ENCODE measurements at places on chromosomes 2 and 18.

DNA sequence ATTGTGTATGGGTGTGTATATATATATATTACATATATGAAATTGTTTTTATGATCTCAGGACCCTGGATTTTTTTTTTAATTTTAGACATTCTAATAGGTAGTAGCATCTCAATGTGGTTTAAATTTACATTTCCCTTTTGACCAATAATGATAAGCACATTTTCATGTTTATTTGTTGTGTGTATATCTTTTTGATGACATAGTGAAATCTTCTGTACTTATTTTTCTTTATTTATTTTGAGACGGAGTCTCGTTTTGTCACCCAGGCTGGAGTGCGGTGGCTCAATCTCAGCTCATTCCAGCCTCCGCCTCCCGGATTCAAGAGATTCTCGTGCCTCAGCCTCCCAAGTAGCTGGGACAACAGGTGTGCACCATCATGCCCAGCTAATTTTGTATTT, 35.1 kb upstream of the CYBRD1 start:
- DNase-seq, result no peak

GRCh38 chr2:27053776-27054175, 2.3 kb downstream of the AGBL5 start:
- DNase-seq, result no peak

DNA sequence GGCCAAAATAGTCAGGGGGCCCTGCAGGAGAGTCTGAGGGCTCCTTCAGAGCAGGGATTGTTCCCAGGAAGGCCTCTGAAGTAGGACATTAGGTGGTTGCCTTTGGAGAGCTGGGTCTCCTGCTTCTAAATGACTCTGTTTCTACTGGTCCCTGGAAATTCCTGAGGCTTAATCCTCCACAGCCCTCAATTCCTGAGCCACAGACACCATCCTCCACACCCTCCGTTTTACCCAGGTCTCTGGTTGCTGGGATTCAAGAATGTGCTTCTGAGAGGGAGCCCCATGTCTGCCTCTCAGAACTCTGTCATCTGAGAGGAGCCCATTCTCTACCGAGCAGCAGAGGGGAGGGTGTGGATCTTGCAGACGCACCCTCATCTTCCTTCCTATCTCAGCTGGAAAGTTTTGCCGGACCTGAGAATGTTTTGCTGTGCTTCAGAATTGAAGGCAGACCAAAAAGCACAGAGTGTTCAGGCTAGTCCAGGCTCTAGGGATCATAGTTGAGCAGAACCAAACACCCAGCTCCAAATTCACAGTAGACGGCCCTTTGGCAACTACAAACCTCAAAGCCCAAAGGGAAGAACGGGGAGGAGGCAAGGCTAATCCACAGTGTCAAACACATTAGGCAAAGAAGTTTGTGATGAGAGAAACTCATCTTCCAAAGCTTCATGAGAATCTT, 8.1 kb downstream of the VIT start:
- no peak for DNase-seq

GRCh38 chr2:38516122-38516521, 86.6 kb downstream of the HNRNPLL start:
- no peak for DNase-seq

GRCh38 chr2:66433945-66434678, 813 bp upstream of the MEIS1 start:
- peak; percentile 34 for DNase-seq

DNA sequence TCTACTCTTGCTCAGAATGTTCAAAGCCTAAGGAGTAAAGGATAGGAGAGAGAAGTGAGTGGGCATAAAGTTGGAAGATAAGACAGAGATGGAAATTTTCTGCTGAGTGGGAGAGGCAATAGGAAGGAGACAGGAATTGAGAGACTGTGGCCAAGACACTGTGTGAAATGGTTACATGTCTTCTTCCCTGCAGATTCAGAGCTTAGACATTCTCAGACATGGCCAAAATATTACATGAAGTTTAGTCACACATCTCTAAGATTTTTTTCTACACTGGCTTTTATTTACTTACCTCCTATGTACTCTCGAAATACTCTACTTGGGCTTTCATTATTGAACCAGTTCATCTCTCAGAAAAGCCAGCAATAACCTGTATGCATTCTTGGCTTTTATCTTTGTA, 363.0 kb upstream of the FANCL start:
- DNase-seq, result no peak

- no peak for DNase-seq
Observed at GRCh38 chr2:23506531-23507266, 121.7 kb downstream of the KLHL29 start.

DNA sequence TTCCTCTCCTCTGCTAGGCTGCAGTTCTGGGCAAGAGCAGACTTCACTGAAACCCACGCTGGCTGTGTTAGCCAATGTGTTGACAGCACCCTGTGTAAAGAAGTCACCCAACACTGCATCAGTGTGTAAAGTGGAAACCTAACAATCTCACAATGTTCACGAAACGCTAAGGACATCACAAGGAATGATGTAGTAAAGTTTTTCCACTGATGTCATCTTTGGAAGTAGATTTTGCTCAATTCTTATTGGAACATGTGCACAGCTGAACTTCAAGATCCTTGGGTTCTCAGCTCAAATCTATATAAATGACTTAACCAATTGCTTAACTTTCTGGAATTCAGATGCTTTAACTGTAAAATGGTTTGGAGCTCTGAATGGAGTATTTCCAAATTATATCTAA, 1112.5 kb downstream of the TSN start:
- DNase-seq, result no peak

DNA sequence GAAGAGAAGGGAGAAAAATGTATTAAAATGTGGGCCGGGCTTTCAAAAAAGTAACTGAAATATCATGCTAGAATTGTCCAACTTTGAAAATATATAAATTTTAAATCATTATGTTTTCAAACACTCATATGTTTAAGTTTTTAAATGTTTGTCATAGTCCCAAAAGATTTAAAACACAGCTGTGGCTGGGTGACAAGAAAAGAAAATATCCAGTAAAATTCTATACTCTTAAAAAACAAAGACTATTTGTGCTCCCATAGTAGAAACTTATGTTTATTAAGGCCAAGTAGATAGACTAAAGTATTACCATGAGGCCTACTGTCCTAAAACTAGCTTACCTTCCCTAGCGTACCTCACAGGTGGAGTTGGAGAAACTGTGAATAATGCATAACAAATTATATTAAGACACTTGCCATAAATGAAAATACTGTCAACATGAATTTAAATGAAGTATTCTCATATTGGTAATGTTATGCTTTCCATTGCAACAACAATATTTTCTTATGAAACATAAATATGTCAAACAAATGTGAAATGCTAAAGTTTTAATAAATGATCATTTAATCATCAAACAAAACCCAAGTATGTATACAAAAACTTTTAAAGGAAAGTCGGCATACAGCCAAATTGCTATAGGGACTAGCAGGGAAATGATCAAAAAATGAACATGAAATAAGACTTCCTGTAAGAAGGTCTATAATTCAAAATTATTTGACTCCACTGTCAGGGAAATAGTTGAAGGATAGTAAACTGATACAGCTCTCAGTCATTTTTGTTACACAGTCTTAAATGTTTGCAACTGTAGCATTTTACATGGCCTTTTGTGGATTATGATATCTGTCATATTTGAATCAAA, 13.4 kb downstream of the MEIS1 start:
- DNase-seq, result no peak

- no peak for DNase-seq
Observed at GRCh38 chr2:175871331-175872004, 130.6 kb downstream of the LNPK start.

DNA sequence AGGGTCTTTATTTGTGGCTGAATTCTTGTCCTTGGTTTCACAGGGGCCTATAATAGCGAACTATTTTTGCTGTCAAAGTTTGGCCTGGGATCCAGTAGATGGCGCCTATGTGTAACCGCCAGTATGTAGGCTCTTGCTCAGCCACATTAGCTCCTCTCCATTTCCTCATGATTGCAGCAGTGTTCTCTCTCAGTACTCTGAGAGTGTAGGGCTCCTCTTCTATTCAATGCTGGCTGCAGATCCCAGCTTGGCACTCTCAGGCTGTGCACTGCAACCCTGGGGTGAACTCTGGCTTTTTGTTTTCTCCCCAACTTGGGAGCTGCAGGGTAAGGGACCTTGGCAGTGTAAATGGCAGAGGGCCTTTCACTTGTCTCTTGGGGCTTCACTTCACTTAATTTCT, 344.6 kb upstream of the CHAC2 start:
- no peak for DNase-seq

- no peak for DNase-seq
Observed at GRCh38 chr2:209501579-209501978, 77.7 kb downstream of the MAP2 start.

- DNase-seq, result no peak
Observed at GRCh38 chr2:73827018-73827417, 1.7 kb upstream of the STAMBP start.

DNA sequence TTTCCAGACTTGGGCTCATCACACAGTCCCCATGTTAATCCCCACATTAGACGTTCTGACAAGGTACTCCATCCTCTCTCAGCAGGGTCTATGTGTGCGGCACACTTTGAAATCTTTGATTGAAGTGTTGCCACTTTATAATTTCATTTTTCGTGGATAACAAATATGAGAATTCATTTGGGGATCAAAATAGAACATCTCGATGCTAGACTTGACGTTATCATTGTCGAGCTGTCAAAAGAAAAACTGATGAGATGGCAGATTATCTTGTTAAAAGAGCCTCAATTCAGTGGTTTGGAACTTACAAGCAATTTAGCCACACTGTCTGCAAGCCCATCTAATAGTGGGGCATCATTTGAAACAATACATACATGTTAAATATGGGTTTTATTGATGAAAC, 91.2 kb upstream of the SULT1C3 start:
- no peak for DNase-seq

GRCh38 chr2:229713371-229714079, 830 bp downstream of the DNER start:
- DNase-seq, result peak; percentile 25

DNA sequence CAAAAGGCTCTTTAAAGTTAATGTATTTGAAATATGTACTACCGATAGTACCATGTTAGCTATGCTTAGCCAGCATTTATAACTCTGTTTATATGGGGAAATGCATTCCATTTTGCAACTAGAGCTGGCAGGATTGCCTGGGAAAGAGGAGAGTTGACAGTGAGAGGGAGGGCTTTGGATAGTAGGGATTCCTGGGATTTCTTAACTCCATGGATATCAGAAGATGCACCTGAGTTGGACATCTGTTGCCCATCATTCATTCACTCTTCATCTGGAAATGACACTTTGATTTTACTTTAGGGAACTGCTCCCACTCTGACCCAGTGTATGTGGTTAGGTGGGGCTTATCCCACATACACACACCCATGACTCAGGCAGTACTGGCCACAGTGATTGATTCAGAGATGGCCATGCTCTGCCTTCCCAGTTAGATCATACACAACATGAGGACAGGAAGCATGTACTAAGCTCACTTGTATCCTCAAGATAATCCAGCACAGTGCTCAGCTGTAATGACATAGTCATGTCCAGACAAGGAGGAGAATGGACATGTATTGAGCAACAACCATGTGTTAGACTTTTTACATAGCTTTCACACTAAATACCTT, 248.8 kb downstream of the MREG start:
- no peak for DNase-seq

- DNase-seq, result no peak
Observed at GRCh38 chr18:41690332-41691127, 264.5 kb upstream of the PIK3C3 start.

- no peak for DNase-seq
Observed at GRCh38 chr2:8693157-8693821, 11.4 kb downstream of the ID2 start.

All from B cell (primary cell).